ENCODE measurements at places on chromosomes 5 and 9.
A peak's percentile ranks its signal among the peaks of the same experiment; 100 is the strongest.

DNA sequence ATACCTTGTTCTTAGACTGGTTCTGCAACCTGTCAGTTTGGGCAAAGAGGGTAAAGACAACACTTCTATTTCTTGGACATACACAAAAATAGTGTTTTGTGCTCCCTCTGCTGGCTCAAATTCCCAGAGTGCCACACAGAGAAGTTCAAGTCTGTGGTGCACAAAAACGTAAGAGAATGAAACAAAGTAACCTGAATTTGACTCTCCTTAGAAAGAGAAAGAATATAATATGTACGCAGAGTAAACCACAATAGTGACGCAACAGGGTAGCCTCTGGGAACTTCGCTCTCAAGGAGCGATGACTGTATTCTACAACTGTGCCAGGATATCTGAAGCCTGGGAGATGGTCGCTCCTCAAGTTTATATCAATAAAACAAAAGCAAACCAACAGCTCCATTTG lies 18.5 kb downstream of the DDX31 start:
- DNase-seq = peak; percentile 78

DNA sequence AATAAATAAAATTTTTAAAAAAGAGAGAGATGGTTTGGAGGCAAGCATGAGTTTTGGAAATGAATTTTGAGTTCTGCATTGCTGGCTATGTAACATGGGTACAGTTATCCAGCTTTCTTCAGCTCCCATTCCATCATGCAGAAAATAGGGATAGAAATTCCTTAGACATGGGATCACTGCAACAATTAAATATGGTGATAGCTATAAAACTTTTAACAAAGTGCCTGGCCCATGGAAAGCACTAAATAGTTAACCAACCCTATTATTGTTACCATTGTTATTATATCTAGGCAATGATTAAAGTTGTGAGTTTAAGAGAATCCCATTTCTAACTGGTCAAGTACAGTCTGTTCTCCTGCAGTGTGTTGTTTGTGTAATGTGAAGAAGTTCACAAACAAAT lies 115.4 kb upstream of the GAS1 start:
- DNase-seq = no peak

GRCh38 chr5:169636477-169637084 lies 494 bp upstream of the DOCK2 start:
- no peak for DNase-seq

GRCh38 chr9:69471433-69471832 lies 146.4 kb downstream of the ENTREP1 start:
- DNase-seq = no peak

DNA sequence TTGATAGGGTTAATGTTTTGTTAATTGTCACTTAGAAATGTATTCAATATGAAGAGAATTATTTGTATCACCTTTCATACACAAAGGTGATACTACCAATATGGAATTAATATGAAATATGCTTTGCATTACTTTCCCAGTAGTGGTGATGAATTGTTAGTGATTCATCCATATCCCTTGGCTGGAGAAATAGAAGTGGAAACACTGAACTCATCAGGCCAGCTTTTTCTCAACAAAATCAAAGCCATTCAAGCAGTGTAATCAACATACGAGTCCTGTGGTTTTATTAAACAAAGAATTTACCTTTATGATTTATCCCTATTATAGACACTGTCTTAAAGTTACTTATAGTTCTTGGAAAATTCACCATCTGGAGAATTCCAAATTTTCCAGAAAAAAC lies 264.0 kb upstream of the MEF2C start:
- DNase-seq = no peak

DNA sequence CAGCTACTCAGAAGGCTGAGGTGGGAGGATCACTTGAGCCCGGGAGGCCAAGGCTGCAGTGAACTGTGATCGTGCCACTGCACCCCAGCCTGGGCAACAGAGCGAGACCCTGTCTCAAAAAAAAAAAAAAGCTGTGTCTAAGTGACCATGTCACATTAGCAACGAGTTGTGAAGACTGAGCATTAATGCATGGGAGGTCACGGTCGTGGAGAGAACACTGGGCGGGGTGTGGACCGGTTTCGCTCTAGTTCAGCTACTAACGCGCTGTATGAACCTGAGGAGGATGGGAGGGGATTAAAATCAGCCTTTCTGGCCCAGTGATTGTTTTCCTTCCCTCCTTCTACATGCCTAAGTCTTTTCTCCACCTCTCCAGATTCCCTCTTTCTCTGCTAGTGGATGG lies 56.7 kb upstream of the CARTPT start:
- no peak for DNase-seq

- no peak for DNase-seq
Observed at GRCh38 chr9:26527931-26528330, 364.7 kb downstream of the CAAP1 start.

DNA sequence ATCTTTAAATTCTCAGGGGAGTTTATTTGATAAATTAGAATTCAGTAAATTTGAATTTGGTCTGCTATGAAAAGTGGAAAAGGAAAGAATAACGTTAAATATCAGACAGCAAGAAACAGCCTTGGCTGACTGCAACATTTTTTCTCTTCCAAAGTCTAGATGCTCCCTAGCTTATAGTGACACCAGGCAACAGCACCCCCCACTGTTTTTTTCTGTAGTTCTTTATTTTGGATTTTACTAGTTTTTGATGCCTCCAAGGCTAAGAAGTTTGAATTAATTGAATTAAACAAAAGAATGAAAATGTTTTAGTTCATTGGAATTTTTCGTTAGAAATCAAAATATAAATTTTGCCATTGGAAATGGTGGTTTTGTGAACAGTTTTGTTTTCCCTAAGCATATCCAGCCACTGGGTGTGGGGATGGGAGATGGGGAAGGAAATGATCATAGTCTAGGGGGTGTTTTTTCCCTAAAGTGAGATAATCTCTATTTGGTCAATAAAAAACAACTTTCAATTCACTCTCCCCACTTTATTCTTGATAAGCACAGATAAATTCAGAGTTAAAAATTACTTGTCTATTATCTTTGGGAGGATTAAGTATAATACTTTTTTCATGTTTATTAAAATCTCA lies 199.3 kb upstream of the CD180 start:
- DNase-seq = no peak

- no peak for DNase-seq
Observed at GRCh38 chr9:91530829-91531228, 107.2 kb upstream of the NFIL3 start.

DNA sequence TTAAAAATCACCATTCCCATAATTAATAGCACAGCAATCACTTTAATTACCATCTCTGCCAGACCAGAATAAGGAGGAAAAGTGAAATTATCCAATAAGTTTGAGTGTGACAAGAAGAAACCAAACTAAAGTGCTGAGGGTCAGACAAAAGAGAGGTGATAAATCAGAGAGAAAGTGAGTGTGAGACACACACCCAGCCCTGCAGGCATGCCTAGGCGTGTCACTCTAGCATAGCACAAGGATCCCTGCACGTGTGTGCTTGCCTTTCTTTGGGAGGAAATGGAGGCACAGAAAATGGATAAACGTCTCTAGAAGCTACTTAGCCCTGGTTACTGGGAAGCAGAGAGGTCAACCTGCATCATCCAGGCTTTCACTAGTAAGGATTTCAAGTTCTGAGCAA lies 56.2 kb downstream of the SEMA6A start:
- DNase-seq = no peak

DNA sequence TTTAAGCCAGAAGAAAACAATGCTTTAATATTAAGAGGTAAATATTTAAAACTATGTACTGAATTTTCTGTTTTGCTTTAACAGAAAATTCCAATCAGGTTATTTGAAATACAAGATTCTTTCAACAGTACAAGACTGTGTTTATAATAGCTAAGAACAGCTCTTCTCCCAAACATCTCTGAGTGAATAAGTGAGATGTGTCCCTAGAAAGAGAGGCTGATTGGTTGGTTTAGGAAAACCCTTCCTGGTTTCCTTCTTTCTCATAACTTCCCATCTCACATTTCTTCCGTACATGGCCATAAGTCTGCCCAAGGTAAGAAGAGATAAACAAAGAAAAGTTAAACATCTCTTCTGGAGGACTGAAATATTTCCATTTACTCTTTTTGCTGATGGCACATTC lies 145.9 kb downstream of the FANCC start:
- no peak for DNase-seq

- no peak for DNase-seq
Observed at GRCh38 chr5:124111886-124112285, 599.9 kb downstream of the CSNK1G3 start.

DNA sequence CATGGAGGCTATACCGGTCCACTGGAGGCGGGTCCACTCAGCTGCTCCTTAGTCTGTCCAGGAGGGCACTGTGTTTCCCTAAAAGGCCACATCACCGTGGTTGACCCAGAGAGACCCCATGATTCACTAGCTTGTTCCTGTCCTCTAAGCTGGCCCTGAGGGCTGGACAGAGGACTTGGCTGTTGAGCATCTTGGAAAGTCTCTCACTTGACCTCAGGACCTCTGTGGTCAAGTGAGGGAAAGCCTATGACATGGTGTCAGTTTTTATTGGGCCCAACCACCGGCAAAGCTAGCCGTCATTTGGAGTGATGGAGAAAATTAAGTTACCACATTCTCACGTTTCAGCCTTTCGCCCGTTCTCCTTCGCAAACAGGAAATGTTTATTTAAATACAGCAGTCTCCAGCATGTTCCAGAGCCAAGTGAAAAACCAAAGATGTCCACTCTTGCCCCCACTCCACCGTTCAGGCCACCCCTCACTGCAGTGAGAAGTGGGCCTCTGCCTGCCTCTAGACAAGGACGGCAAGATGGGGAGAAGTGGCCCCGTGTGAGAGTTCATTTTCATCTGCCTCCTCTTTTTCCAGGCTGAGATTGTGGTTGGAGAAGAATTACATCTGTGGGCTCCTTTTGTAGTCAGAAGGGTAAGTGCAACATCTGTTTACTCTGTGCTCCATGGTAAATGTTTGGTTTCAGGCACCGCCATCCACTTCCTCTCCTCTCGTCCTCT lies 4.4 kb downstream of the SLIT3 start:
- no peak for DNase-seq

DNA sequence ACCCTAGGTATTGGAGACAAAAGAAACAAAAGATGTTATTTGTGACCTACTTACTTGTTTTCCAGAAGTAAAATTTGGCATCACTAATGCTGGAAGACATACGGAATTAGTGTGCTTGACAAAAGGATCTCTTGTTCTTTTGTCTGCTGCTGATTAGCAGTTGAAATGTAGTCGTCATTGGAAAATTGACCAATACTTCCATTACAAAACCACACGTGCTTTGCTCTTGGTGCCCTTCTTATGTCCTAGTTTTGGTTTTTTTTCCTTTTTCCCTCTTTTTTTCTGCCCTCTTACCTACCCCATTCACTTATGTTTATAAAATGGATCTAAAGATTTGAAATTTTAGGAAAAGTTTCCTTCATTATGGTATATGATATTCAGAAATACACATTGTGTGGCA lies 197.4 kb downstream of the FER start:
- DNase-seq = no peak

- DNase-seq = no peak
Observed at GRCh38 chr9:87451149-87451548, 46.5 kb upstream of the DAPK1 start.

GRCh38 chr9:14713187-14713767 lies 9.3 kb downstream of the CER1 start:
- no peak for DNase-seq

GRCh38 chr9:117335837-117336433 lies 78.9 kb downstream of the ASTN2 start:
- no peak for DNase-seq

DNA sequence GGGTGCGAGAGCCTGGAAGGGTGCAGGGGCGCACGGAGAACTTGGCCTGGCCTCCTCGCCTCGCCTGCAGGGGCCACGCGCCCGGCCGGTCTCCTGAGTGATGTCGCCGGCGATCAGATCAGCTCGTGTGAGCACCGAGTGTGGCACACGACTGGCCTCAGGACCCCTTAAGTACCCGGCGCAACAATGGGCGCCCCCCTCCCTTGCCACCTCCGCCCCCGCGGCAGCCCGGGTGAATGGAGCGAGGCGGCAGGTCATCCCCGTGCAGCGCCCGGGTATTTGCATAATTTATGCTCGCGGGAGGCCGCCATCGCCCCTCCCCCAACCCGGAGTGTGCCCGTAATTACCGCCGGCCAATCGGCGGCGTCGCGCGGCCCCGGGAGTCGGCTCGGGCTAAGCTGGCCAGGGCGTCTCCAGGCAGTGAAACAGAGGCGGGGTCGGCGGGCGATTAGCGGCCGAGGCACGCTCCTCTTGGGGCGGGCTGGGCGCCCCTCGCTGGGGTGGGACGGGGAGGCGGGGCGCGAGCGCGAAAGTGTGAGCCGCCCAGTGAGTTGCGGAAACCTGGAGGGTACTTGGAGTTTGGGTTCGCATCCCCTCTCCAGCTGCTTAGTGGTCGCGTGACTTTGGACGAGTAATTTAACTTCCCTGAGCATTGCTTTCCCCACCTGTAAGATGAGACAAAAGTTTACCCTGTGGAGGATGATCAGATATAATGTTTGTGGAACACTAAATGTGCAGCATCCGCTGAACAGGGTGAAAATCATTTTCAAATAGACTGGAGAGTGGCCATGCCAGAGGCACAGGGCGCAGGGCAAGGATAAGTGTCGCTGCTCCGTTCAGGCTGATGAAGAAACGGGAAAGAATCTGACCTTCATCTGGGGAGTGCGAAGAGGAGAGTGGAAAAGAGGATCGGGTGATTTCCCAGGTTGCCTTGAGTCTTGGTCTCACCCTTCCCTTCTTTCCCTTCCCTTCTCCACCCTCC lies at the start of gene NEUROG1:
NEUROG1 (minus strand) TSS at position 145 of the 982 bp plus-strand sequence. CDS start 274 bp downstream, outside the sequence.
- DNase-seq = no peak

DNA sequence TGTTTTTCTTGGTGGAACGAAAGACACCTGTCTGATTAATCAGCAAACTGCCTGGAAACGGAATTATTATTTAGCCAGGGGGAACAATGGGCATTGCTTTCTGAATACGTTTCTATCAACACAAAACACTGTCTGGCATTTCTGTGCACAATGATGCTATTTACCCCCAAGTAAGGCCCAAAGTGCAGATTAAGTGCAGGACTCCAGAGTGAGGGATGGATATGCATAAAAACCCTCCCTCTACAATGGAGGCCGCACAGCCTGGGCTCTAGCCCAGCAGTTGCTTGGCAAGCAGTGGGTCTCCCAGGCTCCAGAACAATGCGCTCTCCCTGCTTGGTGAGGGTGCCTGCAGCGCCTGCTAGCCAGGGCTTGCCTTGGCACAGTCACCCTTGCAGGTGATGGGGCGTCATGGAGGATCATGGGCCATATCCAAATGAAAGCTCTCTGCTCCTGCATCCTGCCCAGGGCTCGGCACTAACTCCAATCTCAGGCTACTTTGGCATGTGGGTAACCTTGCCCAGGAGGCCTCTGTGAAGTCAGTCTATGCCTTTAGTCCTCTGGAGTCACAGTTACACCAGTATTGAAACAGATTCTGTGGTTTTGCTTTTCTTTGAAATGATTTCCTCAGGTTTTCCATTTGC lies 11.5 kb upstream of the SPATA24 start:
- no peak for DNase-seq

DNA sequence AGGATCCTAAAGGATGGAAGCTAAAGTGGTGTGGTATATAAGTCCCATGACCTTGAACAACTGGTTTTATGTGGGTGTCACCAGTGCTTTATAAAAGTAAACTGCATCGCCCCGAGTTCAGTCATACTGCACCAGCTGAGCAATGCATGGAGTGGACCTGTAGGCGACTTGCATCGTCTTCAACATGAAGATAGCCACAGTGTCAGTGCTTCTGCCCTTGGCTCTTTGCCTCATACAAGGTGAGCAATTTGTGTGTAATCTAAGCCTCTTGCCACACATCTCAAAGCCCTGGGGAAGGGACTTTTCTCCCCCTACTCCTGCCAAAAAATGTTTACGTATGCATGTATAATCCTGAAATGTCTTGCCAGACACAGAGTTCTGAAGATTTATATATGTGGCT lies at the start of gene SPINK5:
SPINK5 (plus strand) TSS at position 120 of the 400 bp plus-strand sequence; CDS start at position 185, 65 bp downstream.
- no peak for DNase-seq

- DNase-seq = peak; percentile 20
Observed at GRCh38 chr9:126301985-126302603, 24.5 kb upstream of the MVB12B start.

GRCh38 chr5:56211298-56211865 lies 21.7 kb downstream of the ANKRD55 start:
- DNase-seq = peak; percentile 89
